ENCODE measurements at places on chromosomes 2 and 18.
A peak's percentile ranks its signal among the peaks of the same experiment; 100 is the strongest.

- no peak for DNase-seq
These were observed 237.0 kb downstream of the HDAC4 start for GRCh38 chr2:239163688-239164334.

- DNase-seq: no peak
These were observed 542.1 kb upstream of the SPHKAP start for GRCh38 chr2:228723599-228723998.

DNA sequence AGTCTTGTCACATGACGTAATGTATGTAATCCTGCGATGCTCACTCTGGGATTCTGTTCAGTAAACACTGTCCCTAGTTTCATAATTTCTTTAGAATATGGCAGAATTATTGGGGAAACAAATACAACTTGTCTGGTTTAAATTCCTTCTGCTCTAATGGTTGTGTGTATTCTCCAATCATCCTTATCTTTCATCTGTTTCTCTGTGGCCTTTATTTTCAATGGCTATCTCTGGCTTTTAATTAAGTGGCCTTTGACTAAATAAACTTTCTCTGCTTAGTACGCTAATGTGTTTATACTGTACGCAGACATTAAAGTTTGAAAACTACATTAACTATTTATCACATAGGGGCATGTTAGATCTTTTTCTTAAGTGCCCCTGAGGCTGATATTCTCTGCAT lies 40.9 kb downstream of the CDH7 start:
- no peak for DNase-seq

DNA sequence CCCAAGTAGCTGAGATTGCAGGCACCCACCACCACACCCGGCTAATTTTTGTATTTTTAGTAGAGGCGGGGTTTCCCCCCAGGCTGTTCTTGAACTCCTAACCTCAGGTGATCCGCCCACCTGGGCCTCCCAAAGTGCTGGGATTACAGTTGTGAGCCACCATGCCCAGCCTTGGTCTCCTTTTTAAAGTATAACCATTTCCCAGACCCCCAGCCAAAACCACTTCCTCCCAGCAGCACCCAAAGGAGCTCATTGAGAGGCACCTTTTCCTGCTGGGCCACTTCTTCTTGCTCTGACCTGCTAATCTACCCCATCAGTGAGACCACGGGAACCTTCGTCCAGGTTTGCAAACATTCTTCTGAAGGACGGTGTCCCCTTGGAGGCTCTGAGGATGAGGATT lies 69.9 kb downstream of the INPP5D start:
- DNase-seq: no peak

DNA sequence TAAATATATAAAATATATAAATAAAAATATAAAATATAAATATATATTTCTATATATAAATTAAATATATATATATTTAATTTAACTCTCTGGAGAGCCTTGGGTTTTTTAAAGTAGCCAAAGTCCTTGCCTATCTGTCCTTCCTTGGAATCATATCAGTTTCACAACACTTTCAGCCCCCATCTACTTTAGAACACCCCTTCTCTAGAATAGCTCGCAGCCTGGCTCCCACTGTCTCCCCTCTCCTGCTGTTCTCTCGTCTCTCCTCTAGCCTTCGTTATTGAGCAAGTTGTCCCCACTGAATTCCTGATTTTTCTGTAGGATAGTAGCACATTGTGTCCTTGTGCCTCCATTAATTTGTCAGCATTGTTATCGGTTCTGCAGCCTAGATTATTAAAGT lies 677.0 kb downstream of the RNF144A start:
- peak; percentile 25 for DNase-seq

DNA sequence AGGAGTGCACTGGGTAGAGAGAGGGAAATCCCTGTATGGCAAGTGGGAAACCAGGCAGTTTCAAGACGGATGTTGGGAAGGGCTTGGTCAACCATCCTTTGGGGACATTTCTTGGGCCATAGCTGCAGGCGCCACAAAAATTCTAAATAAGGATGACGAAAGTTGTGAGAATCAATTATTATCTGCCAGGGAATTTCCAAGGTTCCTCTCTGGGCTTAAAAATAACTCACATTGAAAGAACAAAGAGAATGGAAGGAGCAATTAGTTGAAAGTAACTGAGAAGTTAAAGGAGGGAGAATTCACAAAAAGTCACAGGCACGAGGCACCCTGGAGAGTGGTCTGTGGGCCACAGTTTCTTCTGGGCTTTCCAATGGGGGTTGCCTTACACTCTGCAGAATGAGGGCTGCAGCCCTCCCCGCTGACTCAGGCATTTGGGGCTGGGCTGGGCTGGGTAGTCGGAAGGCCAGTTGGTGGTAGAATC lies 195.7 kb downstream of the SMAD7 start:
- no peak for DNase-seq

DNA sequence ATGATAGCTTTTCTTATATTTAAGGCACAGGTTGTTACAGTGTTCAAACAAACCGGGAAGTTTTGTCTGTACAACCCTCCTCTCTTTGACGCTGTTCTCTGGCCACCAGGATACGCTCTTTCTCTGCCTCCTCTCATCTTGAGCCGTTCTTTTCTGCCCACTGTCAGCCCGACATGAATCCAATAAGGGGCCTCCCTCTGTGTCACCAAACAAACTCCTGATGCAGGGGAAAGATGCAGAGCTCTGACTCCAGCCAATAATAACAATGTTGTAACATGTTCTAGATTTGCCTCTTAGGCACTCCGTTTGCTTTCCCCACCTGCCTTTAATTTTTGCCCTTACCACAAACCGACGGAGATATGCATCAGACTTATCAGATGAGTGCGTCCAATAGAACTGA lies 449.3 kb downstream of the SLC4A3 start:
- no peak for DNase-seq

DNA sequence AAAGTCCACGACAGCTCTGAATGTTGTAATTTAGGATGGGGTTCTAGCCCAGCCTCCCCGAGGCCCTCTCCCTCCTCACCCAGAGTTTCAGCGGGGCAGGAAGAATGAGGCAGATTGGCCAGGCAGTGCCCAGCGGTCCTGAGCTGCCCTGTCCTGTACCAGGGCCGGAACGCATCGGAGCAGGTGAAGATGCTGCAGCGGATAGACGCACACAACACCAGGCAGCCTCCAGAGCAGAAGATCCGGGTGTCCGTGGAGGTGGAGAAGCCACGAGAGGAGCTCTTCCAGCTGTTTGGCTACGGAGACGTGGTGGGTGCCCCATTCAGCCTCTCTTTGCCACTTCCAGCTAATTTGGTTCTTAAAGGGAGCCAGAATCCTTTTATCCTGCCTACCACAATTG lies 10.8 kb downstream of the KHK start:
- DNase-seq: no peak

DNA sequence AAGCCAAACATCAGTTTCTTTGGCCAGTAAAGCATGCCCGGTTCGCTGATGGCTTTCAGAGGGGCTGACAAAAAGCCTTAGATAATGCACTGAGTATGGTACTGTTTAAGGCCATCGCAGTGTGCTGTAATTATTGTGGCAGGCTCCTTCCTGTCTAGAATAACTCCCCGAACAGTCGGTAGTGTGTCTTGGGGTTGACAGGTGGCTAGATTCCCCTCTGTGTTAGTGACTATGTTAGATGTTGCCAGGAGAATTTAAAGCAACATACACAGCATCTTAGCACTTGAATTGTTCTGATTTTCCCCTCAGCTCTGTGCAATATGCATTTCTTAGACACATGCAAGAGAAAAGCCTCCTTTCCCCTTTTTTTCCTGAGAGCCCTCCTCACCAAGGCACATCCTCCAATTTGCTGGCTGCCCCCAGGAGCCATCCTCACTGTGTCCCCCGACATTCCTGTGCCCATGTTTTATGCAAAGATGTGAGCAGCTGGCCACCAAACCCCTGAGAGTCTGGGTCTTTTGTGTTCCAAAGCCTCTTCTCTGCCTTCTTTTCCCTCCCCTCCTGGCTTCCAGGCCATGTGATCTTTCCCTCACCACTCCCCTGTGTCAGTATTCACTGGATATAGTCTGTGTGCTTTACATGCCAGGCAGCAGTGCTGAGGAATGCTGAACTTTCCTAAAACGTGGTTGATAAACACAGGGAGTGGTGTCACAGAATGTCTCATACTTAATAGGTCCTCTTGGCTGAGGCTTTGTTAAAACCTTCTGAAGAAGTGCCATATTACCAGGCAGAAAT lies 331.5 kb downstream of the HRH4 start:
- DNase-seq: no peak

DNA sequence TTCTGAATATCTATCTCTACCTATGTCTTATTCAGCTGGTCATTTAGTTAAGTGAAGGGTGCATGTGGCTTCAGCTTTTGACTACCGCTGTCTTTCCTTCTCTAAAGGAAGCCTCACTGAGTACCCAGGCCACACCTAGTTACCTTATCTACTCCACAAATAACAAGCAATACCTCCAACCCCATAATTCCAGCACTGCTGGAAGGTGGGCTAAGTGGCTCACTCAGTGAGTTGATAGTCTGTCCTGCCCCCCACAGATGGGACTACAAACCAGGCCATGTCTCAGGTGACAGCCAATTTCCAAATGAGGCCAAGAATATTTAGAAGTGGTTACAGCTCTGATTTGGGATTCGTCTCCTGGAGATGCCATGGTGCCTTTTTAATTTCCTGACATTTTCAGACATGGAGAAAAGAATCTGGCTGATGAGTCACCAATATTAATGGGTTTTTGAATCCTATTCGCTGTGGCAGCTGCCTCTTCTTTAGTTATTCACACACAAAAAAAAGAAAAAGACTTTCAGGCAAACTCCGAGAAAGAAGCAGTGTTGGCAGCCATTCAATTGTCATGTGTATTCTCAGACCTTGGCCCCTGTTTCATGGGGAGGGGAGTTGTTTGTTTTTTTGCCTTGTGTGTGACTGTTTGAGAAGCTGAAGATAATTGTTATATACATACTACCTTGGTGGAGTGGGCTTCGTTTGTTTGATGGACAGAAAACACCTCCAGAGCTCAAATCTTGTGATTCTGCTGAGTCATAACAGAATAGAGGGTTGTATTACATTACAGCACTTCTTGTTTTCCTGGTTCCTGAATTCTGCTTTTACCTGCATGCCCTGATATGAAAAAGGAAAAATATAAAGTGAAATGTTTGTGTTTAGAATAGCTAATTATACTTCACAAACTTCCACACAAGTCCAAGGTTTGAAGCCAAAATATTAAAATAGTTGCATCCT lies 64.2 kb downstream of the SCG2 start:
- DNase-seq: no peak

DNA sequence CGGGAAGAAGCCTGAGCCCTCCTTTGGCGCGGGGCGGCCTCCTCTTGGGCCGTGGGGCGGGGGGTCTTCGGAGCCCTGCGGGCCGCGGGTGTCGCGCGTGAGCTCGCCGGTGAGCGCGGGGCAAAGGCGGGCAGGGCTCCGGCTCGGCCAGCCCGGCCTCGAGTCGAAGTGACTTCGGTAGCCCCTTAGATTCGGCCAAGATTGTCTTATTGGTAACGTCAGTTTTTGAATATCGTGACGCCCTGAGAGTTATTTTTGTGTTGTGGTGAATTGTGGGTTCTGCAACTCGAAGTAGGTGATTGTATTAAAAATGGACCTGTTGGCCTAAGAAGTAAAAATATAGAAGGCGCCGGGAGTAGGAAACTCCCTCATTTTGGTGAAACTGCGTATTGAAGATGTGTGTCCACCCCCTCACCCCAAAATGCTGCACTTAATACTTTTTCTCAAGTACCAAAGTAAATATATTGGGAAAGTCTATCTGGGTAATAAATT lies 669 bp downstream of the MARCHF7 start:
- no peak for DNase-seq

DNA sequence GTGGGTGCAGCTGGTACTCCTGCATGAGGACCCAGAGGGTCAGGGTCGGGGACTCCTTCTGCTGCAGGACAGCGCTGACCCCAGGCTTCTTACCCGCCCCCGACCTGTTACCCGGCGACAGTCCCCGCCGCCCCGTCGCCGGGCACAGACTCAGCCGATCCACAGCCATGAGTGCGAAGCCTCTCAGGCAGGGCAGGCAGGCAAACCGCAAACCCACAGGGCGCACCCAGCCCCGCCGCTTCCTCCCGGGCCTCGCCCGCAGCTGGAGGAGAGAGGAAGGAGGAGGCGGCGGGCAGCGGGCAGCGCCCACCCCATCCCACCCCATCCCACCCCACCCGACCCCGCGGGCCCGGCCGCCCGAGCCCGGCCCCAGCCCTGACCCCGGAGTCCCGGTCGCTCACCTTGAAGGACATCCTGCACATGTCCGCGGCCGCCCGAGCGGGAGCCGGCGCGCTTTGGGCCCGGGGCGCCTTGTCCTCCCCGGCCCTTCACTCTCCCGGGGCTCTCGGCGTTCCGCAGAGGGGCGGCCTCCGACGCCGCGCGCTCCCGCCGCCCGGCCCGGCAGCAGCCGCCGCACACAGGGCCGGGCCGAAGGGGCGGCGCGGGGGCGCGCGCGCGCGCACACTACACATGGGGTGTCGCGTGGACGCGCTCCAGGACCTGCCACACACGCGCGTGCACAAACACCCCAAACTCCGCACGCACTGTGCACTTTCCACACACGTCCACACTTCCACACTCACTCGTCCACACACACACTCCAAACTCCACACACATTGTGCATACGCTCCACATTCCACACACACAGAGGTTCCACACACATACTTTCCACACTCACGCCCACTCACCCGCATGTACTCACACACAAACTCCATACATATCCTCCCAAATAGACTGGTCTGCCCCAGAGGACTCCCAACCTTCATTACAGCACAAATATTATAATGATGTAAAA lies at the start of gene ANKRD29:
TSS of gene ANKRD29 (minus strand) at position 603 of the 955 bp plus-strand sequence. CDS start at position 422, 181 bp downstream.
- no peak for DNase-seq

DNA sequence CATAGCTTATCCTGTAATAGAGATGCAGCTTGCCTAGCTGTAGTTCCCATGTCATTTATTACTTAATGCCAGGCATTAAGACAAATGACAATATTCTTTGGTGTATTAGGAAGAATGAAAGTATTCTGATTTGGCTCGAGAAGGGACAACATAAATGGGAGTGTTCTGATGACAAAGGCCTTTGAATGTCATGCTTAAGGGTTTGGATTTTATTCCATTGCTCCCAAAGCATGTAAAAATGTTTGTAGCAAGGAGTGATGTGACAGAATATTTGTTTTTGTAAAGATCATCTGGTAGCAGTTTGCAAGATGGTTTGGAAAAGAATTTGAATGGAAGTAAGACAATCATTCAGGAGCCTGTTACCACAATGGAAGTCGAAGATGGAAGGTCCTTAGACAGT lies 30.4 kb downstream of the EEF1B2 start:
- no peak for DNase-seq

GRCh38 chr18:61948846-61949438 lies 56.1 kb upstream of the RNF152 start:
- DNase-seq: no peak

DNA sequence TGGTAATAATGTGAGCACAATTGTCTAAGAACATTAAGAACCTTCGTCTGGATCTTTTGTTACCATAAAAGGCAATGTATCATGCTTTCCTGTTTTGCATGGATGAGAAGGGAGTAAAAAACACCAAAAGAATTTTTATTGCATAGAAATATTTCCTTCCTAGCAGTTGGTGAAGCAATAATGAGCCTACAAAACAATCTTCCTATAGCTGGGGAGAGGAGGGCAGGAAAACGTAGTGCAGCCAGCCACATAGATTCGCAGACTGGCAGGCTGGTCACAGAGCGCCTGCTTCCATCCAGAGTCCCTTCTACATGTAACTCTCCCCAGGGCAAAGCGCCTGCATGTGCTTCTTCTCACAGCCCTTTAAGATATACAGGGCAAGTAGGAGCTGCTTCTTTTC lies 190.4 kb downstream of the BABAM2 start:
- no peak for DNase-seq
